ENCODE measurements at places on chromosomes 12 and 14.
A peak's percentile ranks its signal among the peaks of the same experiment; 100 is the strongest.

DNA sequence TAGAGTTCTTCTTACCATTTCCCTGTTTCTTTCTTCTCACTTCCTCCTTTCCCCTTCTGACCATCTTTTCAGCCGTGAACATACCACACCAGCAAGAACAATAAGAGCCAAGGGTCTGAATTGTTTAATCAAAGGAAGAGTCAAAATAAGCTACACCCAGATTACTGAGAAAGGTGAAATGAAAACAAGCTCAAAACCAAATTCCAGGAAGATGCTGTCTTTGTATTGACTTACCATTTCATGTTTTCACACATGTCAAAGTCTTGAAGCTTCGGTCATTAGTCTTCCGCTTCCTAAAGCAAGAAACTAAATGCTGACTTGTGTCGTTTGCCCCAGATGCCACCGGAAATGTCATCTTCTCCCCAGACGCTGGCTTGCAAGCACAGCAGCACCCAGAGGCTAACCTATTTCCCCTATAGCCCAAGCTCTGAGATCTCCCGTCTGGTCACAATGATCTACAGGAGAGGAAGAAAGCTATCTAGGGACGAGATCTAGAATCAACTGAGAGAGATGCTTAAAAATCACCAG, 136.5 kb upstream of the AMIGO2 start:
- DNase-seq, result peak; percentile 56

- DNase-seq, result no peak
Observed at GRCh38 chr14:105830171-105830570, 303.8 kb downstream of the TMEM121 start.

DNA sequence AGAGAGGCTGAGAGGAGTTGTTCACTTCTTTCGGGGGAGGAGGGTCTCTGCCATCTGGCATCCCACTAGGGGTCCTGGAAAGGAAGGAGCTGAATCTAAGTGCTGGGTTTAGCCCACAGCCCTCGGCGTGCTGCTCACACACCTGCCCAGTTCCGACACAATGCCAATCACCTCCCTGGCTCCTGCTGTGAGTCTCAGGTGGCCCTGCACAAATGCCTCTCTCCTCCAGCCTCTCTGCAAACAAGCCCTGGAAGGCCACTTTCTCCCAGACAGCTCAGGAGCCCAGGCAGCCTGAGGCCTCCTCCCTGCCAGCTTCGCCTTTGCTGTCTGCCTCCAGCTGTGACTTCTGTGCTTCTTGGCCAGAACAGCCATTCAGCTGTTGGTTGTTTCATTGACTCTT, 51.2 kb downstream of the SMIM41 start:
- DNase-seq, result no peak

- no peak for DNase-seq
Observed at GRCh38 chr14:39434401-39434800, 2.2 kb upstream of the FBXO33 start.

- no peak for DNase-seq
Observed at GRCh38 chr12:130589540-130590317, 126.4 kb downstream of the RIMBP2 start.

- no peak for DNase-seq
Observed at GRCh38 chr12:57342207-57342691, 88.6 kb downstream of the R3HDM2 start.

DNA sequence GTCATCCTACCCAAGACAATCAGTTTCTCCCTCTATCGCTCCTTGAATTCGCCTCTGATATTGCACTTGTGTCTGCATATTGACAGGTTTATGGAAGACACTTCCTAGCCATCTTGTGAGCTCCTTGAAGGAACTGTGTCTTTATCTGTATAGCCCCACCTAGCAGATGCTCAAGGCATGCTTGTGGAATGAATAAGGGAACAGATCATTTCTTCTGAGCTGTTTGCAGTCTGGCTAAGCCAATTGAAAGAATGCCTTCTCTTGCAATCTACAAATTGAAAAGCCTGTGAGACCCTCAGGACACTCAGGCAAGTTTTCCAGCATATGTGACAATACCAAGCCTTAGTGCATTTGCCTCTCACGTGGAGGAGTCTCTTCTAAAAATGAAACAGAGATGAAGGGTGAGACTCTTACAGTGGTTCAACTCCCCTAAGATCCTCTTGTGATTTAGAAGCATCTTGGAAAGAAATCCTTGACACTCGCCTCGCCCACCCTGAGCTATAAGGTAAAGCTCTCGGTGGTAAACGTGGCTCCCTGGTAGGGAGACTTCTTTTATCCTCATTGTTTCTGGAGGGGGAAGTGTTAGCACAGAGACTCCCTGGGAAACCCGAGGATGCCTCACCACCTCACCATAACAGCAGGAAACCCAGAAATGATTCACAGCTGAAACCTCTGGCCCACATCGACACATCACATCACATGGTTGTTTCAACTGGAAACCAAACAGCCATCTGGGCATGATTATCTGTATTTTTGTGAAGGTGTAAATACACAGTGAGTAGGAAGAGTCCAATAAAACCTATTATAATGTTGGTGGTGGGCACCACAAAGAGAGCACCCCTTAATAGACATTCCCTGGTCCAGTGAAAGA, 112.3 kb upstream of the BCL2L14 start:
- no peak for DNase-seq

- DNase-seq, result no peak
Observed at GRCh38 chr14:23557521-23557920, 1.4 kb downstream of the THTPA start.

- DNase-seq, result peak; percentile 49
Observed at GRCh38 chr14:67515386-67516079, 17.6 kb upstream of the PLEKHH1 start.

DNA sequence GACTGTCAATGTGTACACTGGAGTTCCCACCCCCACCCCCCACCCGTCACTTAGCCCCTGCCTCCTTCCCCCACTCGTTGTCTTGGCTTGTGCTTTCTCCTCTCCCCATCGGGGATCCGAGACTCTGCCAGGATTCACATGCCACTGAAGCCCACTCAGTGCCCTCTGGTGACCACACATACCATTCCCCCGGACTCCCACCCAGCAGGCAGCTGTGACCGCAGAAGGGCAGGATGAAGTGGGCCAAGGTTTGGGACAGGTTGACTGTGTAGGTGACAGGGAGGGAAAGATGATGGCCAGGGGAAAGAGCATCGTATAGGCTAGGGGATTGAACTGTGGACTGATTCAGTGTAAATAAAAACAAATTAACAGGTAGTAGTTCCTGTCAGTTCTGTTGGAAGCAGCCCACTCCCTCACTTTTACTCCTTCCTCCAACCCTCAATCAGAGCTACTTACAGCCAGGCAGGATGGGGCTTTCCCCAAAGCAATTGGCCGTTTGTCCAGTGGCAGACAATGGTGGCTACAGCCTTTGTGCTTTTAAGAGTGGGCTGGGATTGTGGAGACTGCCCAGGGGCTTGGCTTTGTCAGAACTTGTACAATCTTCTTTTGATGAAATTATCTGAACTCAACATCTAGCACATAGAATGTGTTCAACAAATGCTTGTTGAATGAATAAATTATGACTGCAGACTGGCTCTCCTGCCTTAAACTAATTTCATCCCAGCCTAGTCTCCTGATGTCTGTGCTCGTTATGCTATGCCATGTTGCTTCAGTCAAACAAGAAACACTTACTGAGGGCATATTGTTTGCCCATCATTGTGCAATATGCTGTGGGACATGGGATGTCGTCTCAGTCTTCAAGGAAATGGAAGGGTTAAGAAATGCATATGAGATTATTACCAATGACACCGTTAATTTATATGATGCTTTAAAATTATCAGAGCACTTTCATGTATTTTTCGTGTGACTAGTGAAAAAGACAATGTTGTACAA, 30.2 kb downstream of the TTC9 start:
- DNase-seq, result no peak

- DNase-seq, result no peak
Observed at GRCh38 chr12:64178122-64178521, 44.0 kb downstream of the KICS2 start.

DNA sequence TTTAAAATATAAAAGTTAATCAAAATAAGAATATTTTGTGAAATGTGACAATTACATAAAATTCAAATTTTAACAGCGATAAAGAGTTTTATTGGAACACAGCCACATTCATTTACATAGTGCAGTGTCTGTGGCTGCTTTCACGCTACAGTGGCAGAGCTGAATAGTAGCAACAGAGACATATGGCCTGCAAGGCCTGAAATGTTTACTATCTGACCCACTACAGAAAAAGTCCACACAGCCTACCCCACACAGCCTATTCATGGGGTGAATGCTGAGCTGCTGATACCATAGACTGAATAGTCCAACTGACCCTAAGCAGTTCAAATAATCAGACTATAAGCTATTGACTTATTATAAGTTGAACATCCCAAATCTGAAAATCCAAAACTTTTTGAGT, 13.2 kb downstream of the GNS start:
- no peak for DNase-seq

DNA sequence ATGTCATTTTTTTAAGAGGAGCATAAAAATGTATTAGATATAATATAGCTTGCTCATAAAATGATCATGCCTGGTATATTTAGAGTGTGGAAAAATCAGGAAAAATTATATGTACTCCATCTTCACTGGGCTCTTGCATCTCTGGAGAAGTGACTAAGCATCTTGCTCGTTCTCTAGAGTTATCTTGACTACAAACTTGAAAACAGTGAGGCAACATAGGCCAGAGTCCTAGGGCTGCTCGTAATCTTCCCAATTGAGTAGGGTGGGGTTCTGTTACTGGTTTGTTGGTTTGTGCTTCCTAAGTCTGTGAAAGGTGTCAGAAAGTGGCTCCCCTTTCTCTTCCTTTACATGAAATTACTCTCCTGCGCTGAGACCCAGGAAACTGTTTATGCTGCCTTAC, 46.2 kb downstream of the AACS start:
- no peak for DNase-seq

GRCh38 chr12:10171973-10172728, at the start of gene OLR1:
OLR1 (minus strand) TSS chr12:10172132; CDS start chr12:10172077, 55 bp downstream.
- DNase-seq, result no peak

GRCh38 chr12:71756054-71756690, 1.5 kb downstream of the RAB21 start:
- DNase-seq, result no peak

DNA sequence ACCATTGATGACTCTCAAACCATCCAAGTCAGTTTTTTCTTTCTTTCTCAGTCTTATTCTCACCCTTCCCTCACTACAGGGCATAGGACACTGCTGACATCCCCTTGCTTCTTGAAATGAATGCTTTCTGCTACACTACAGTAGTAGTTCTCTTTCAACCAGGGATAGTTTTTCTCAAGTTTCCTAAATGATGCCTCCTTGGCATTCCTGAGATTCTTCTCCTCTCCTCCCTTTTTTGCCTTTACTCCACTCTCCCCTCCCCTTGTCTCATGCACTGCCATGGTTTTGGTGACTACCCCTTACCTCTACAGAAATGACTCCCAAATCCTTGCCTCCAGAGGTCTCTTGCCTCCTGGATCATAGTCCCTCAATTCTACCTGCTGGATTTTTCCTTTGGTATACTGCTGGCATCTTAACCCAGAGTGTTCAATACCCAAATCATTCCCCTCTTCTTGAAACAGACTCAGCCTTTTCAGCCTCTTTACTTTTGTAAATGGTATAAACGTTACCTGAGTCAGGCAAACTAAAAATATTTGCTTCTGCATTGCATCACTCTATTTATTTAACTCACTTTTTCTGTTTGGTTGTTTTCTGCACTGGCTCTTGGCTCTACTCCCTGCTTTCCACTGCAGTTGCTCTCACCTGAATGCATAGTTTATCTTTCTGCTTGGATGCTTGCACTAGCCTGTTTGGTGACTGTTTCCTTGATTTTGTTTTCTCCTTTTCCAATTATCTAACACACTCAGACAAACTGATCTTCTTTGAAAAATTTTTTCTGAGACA, 211.6 kb upstream of the IGF1 start:
- DNase-seq, result no peak

DNA sequence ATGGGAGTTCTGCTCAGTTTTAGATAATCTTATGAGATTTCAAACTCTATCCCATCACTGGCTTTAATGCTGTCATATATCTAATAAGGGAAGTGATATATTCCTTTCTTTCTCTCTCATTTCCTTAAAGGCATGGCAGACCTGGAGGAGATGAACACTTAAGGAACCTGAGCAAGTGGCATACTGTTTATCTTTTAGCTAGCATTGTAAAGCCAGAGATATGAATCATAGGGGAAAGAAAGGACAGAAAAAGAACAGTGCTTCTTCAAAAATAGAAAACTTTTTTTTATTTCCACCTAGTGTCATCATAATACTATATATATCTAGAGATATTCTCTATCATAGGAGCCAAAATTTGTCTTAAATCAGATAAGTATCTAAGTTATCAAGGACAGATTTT, 68.3 kb upstream of the PSMA6 start:
- no peak for DNase-seq

DNA sequence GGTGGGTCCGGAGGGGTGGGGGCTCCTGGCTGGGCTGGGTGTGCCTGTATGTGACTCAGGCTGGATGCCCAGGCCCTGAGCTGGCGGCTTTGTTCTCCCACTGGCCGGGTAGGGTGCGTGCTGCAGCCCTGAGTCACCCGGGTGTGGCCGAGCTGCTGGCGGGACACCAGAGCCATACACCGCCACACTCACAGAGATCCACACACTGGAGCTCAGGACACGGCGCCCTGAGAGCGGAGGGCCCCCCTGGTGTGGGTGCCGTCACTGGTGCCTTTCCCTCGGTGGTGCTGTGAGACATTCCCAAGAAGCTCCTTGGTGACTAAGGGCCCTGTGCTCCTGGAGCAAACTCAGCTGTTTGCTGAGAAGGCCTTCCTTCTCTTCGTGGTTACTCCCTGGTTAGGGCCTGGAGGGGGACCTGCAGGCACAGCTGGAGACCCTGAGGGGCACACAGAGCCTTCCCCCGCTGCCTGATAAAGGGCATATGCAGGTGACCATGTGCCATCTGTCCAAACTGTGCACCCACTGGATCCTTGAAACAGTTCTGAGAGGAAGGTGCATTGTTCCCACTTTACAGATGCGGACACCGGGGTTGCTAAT, 44.3 kb downstream of the KRT80 start:
- DNase-seq, result no peak

- DNase-seq, result no peak
Observed at GRCh38 chr14:37027188-37027824, 145.1 kb downstream of the SLC25A21 start.

- DNase-seq, result no peak
Observed at GRCh38 chr14:56081139-56081538, 37.1 kb upstream of the PELI2 start.

GRCh38 chr14:62117751-62118105, 355.5 kb downstream of the SNAPC1 start:
- DNase-seq, result no peak

GRCh38 chr12:60494244-60494643, 898.4 kb downstream of the SLC16A7 start:
- no peak for DNase-seq

All from activated CD4-positive, CD25-positive, alpha-beta regulatory T cell treated with anti-CD3 and anti-CD28 coated beads, Interleukin-2, amount 50 U/mL, for 72 hours (primary cell).